ENCODE measurements at places on chromosomes 3 and 15.

DNA sequence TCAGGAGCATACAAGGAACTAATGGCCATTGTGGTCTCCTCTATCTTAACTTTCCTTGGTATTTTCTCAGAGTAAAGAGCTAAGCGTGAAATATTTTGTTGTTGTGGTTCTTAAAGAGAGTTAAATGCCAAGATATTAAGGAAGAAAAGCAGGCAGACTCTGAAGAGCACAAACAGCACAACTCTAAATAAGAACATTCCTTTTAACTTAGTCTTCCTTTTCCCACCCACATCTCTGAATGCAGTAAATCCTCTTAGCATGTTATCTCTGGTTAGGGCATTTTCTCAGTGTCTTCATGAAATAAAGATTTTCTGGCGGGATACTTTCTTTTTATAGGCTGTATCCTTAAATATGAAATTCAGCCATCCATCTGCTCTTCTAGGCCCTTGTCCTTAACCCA, 1.5 kb downstream of the GPR87 start:
- no peak for DNase-seq

DNA sequence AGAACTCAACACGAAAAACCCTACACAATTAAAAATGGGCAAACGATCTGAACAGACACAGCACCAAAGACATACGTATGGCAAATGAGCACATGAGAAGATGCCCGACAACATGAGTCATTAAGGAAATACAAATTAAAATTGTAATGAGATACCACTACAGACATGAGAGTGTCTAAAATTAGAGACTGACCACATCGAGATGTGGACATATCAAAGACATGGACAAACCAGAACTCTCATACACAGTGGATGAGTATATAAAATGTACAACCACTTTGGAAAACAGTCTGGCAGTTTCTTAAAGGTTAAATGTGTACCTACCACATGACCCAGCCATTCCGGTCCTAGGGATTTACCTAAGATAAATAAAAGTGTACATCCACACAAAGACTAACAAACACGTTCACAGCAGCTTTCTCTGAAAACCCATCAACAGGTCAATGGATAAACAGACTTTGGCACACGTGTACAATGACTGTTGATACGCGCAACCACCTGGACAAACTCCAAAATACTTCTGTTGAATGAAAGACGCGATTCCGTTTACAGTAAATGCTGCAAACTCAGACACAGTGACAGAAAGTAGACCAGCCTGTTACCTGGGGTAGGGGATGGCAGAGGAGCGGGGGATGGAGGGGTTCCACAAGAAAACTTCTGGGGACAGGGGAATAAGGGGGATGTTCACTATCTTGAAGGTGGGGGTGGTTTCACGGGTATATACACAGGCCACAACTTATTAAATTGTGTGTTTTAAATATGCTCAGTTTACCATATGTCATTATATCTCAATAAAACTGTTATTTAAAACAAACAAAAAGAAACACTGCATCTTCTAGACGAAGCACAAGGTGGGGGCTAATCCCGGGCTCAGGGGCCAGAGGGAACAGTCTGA, 2.1 kb downstream of the TNK2 start:
- DNase-seq = no peak

DNA sequence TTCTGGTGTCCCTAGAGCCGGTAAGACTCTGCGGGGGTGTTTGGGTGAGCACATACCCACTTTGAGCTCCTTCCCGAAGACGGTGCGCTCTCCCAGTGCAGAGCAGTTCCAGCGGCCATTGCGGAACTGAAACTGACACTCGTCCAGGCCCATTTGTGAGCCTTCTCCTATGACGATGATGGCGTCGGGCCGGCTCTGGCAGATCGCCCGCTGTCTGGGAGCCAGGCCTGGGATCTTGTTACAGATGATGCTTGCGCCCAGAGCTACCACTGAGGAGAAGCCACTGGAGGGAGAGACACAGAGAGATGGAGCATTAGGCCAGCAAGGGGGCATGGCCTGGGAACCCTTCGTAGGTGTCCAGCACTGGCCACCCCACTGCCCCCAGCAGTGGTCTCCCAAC, 5.0 kb downstream of the WNT7A start:
- no peak for DNase-seq

- no peak for DNase-seq
These were observed 68.3 kb downstream of the CD47 start for GRCh38 chr3:108022256-108023150.

- no peak for DNase-seq
These were observed 29.5 kb upstream of the ULK4 start for GRCh38 chr3:41991437-41991836.

- DNase-seq = no peak
These were observed 17.4 kb downstream of the AADACL2 start for GRCh38 chr3:151751161-151751560.

DNA sequence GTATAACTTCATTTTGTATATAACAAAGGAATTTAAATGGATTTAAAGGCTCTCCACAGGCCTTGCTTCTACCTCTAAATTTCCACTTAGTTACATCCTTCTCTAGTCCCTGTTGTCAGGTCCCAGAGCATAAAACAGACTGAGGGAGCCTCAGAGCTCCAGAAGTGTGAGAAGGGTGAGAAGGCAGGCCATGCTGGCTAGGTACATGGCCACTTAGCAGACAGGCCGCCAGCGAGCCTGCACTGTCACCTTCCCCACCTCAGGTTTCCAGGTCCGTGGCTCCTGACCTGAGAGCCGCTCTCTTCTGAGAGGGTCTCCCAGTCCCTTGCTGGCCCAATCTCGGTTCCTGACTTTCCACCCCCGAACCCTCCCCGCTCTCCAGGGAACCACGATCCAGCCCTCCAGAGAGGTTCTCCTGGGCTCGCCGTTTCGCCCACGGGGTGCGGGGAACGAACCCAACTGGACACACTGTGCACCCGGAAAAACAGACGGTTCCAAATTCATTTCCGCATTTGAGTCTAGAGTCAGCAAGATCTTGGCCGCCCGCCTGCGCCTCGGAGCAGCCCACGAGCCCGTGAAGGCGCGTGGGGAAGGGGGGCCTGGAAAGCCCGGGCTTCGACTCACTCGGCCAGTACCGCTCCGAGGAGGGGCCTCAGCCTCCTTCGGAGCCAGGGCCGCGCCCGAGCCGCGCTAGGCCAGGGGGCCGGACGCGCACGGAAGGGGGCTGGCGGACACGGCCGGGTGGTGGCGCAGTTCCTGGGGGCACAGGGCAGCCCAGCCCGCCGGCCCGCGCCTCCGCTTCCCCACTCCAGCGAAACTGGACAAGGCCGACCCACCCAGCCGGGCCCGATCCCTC, 16.7 kb upstream of the SOX2 start:
- no peak for DNase-seq

GRCh38 chr3:113035387-113035982, 44.7 kb downstream of the GTPBP8 start:
- DNase-seq = no peak

DNA sequence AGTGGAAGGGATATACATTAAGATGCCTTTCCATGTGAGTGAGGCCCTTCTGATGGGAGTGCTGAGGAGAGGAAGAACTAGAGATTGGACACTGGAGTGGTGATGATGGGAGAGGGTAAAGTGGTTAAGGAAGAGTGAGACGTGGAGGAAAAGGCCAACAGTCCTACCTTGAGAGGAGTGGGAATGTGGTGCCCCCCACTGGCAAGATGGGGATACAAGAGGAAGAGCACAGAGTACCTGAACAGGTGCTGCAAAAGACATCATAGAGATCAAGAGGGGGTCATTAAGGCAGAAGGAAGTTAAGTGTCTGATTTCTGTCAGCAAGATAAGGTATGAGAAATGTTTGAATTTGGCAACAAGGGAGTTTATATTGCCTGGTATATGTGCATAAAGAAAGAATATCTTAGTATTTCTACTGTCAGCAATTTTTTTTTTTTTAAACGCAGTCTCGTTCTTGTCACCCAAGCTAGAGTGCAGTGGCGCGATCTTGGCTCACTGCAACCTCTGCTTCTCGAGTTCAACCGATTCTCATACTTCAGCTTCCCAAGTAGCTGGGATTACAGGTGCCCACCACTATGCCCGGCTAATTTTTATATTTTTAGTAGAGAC, 34.0 kb downstream of the ARIH2 start:
- DNase-seq = no peak

- no peak for DNase-seq
These were observed 22.2 kb downstream of the PSTPIP1 start for GRCh38 chr15:77017091-77017660.

DNA sequence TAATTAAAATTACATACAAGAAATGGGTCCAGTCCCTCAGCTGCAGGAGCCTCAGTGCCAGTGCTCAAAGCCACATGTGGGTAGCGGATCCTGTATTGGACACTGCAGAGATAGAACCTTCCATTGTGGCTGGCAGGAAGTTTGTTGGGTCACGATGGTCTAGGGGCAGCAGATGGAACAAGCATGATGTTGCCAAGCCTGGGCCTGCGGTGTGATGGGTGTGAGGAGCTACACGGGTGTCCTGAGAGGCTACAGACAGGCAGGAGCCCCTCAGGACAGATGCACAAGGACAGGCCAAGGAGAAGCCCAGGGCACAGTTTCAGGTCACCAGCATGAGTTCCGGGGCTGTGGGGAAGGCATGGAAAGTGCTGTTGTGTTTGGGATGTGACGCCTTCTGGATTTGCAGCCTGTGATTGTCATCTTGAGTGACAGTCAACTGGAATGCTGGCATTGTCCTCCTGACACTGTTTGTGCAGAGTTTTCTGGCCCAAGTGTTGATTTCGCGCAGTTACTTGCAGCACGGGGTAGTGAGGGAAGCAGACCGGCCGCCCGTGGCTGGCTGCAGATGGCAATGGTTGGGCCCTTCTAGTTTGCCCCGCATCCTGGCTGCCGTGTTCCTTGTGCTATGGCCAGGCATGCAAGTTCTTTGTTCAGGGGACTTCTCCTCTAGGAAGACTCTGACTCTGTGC, 177.1 kb downstream of the NSMCE3 start:
- DNase-seq = no peak

GRCh38 chr15:75170711-75171341, 30.9 kb upstream of the C15orf39 start:
- DNase-seq = no peak

- DNase-seq = no peak
These were observed 1029.2 kb downstream of the OTOL1 start for GRCh38 chr3:162525771-162526170.

- no peak for DNase-seq
These were observed 71.1 kb downstream of the SUMF1 start for GRCh38 chr3:4396006-4396405.

DNA sequence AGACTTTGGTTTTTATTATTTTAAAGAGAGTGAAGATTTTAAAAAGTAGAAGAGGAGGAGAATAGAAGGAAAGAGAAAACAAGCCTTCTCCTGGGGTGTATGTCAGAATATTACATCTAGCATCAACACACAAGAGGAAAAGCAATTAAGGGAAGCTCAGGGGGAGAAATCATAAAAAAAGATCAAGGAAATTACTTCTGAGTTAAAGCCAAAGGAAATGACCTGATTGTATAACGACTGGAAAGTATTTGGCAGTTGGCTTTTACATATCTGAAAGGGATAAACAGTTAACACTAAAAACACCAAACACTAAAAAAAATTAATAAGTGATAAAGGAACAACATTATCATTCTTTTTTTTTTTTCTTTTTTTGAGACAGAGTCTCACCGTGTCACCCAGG, 58.4 kb downstream of the CPNE4 start:
- no peak for DNase-seq

DNA sequence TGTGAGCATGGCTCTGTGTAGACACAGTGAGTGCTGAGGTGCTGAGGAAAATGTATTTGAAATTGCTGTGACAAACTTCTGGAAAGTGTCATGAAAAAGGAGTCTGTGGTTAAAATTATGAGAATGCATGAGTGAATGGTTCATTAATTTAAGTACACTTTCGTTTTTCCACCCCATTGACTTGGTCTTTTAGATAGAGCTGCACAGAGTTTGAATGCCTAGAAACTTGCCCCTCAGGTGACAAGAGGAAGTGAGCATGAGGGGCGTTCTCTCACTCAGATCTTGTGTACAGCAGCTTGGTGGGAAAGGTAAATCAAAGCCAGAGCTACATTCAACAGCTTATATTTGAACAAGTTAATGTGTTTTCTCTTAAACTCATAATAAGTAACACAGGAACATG, 296.8 kb downstream of the WDR72 start:
- no peak for DNase-seq

- DNase-seq = no peak
These were observed 10.5 kb downstream of the BTD start for GRCh38 chr3:15612001-15612400.

DNA sequence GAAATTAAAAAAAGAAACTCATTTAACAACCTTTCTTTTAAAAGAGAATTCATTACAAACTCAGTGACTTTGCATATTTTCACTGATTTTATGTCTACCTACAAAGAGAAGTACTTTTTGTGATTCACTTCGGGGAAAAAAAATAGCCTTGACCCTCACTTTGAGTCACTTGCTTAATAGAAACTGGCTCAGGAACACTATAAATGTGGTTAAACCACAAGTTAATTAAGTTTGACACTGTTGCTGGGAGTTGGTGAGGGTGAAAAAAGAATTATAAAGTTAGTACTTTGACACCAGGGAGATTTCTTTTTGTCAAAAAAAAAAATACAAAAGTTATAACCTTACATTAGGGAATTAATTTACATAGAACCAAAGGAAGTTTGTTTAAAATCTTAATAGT, 810.9 kb downstream of the NR2F2 start:
- no peak for DNase-seq

- no peak for DNase-seq
These were observed 30.4 kb upstream of the UMPS start for GRCh38 chr3:124699686-124700396.

DNA sequence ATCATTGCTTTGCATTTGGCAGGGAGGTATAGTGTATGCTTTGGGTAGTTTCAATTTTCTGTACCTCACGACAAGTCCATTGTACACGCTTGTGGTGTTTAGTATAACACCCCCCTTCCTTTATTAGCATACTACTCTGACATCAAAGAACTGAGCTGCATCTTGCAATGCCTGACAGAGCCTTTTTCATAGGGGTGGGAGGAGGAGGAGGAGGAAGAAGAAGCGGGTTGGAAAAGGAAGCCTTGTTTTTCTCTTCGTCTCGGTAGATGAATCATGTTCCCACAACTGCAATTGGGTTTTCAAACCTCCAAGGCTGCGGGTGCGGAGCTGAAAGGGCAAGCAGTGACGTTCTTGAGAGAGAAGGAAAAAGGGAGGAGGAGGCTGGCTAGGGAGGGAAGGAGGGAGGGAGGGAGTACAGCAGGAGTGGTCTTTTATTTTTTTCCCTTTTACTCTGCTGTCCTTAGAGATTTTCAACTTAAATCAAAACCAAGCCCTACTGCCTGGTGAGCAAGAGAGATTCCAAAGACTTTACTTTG, 175.7 kb downstream of the KLHL25 start:
- DNase-seq = no peak

- DNase-seq = no peak
These were observed 49.8 kb downstream of the BOC start for GRCh38 chr3:113261063-113261625.

Data from stimulated activated CD4-positive, alpha-beta T cell treated with anti-CD3 and anti-CD28 coated beads, Interleukin-1b, Interleukin-23, amount 100 ng/mL, for 1 hour (primary cell).